ENCODE measurements at places on chromosomes 1 and 21. TPM values are rescaled to one million over a fixed set of nuclear protein-coding genes. Genes with fewer than 3 reads are reported as not detected.

DNA sequence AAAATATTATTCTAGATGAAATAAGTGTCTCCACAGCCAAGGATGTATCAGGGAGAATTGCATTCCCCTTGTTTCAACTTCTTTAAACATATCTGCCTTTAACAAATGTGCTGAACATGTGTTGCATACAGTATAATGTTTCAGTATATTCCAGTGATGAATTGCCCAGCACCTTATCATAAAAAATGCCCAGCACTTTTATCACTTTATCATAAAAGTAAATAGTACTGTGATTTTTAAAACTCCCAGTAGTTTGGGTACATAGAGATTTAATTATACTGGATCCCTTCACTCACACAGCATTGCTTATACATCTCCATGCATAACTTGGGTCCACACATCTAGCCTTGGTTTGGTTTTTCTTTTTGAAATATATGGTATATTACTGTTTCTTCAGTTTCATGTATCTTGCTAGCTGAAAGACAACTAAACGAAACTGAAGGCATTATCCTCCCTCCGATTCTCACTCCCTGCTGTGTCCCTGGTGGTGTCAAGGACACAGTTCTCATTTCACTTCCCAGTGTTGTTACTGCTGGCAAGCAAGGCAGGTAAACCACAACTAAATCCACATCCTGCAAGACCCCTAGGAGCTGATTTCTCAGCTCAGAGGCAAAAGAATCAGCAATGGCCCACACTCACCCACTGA is 118.2 kb upstream of the SLC44A3 start:
- H3K27me3 ChIP-seq: no peaks in the 10 kb centered on the region
- no peak overlapping the region for H3K27ac ChIP-seq
- H3K4me3 ChIP-seq: no peak overlapping the region
- H3K36me3 ChIP-seq: no peaks in the 10 kb centered on the region
- DNase-seq: no peak

DNA sequence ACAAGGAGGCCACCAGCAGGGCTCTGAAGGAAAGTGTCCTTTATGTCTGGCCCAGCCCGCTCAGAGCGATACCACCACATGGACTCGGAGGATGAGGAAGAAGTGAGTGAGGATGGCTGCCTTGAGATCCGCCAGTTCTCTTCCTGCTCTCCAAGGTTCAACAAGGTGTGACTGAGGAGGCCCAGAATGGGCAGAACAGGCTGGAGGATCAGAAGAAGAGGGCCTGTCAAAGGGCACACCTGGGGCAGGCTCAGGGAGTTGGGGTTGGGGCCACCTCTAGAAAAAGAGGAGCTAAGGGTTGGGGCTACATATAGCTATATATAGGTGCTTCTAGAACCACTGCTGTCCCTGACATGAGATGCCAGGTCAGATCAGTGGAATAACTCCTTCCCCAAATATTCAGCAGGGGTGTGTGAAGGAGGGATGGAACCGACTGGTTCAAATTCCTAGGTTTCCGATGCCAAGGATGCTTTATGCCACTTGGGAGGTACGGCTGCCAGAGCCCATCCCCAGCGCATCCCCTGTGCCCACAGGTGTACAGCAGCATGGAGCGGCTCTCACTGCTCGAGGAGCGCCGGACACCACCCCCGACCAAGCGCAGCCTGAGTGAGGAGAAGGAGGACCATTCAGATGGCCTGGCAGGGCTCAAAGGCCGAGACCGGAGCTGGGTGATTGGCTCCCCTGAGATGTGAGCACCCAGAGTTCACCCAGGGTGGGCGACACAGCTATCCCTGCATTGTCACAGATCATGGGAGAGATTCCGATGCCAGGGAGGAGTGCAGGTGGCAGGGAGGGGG is 102.2 kb downstream of the PIK3R3 start:
- H3K27me3 ChIP-seq: no peaks in the 10 kb centered on the region
- no peaks in the 10 kb centered on the region for H3K36me3 ChIP-seq
- H3K4me1 ChIP-seq: no peaks in the 10 kb centered on the region
- H3K27ac ChIP-seq: no peak overlapping the region
- no peak overlapping the region for H3K4me3 ChIP-seq
- no peak for DNase-seq

DNA sequence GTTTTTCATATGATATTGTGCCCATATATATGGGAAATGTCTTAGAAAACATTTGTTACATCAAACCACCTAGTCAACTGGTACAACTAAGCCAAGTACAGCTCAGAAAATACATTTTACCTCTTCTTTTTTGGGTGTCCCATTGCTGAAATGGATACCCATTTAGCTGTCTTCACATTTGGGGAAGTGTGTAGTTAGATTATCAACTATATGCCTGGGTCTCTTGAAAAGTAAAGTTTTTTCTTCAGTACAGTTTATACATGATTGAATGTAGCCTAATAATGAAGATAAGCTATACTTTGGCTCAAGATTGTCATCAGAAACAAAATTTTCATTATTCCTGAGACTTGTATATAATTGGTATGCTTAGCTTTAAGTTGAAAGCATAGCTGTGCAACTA is 2.0 kb downstream of the AGO3 start:
- H3K4me1 ChIP-seq: peaks cover 21% of the 10 kb centered on the region
- DNase-seq: no peak
- peak overlapping the region; percentile 94 for H3K4me3 ChIP-seq
- H3K27ac ChIP-seq: no peak overlapping the region
- no peaks in the 10 kb centered on the region for H3K27me3 ChIP-seq

DNA sequence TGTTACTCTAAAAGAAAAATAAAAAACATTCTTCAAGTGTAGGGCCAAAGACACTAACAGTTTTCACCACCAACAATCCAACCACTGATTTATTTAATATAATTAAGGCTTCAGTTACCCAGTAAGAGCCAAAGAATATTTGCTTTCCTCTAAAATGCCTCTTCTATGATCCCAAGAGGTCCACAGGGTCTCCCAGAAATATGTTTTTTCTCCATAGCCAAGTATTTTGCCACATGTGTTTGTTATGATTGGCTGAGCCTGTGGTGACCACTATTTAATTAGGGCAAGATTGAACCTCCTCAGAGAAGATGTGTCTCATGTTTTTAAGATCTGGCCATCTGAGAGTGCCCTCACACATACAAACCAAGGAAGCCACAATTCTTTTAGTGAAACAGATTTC is 135.9 kb downstream of the TPR start:
- H3K27me3 ChIP-seq: no peaks in the 10 kb centered on the region
- no peak overlapping the region for H3K27ac ChIP-seq
- H3K36me3 ChIP-seq: no peaks in the 10 kb centered on the region
- no peaks in the 10 kb centered on the region for H3K4me1 ChIP-seq
- H3K4me3 ChIP-seq: no peak overlapping the region
- DNase-seq: no peak

DNA sequence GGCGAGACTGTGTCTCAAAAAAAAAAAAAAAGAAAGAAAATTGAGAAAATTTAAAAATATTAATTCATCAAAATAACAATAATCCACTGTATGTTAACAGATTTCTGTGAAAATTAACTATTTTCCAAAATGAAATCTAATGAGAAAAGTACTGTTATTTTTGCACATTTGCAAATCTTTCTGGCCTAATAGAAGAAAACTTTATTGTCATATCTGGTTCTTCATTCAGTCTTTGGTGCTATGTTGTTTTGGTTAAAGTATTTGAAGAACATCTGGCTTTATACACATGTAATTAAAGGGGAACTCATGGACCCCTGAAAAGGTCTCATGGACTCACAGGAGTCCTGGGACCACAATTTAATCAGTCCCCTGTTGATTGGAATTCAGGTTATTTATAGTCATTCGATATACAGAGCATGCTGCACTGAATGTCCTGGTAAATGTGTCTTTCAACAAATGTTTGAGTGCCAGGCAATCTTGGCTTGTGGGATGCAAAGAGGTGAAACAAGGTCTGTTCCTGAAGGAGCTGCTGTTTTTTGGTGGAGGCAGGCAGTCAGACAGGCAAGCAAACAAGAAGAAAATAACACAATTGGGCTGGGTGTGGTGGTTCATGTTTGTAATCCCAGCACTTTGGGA is 9.0 kb downstream of the AK4 start:
- H3K36me3 ChIP-seq: no peaks in the 10 kb centered on the region
- no peak for DNase-seq
- peaks cover under 1% of the 10 kb centered on the region for H3K27me3 ChIP-seq
- H3K4me1 ChIP-seq: no peaks in the 10 kb centered on the region
- no peak overlapping the region for H3K4me3 ChIP-seq

DNA sequence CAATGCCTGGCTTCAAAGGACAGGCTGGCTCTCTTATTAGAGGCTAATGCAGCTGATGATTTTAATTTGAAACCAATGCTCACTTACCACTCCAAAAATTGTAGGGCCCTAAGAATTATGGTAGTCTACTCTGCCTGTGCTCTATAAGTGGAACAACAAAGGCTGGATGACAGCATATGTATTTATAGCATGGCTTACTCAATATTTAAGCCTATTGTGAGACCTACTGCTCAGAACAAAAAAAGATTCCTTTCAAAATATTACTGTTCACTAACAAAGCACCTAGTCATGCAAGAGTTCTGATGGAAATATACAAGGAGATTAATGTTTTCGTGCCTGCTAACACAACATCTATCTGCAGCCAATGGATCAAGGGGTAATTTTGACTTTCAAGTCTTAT is 73.8 kb upstream of the DUSP10 start:
- DNase-seq: no peak
- no peak overlapping the region for H3K27ac ChIP-seq
- no peaks in the 10 kb centered on the region for H3K27me3 ChIP-seq
- no peak overlapping the region for H3K4me3 ChIP-seq
- no peaks in the 10 kb centered on the region for H3K4me1 ChIP-seq

DNA sequence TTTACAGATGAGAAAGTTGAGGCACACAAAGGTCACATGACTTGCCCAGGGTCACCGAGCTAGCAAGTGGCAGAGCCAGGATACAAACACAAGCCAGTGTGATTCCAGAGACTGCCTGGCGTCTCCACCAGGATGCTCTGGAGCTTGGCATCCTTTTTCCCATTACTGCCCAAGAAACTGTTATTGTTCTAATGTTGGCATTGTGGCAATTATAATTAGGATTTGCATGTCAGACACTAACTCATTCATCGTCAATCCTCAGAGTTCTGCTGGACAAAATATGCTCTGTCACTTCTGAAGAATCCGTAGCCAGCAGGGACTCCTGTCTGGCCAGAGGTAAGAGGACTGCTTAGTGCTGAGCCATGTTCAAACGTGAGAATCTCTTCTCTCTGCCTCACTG is 8.8 kb downstream of the KAZN start:
- H3K27me3 ChIP-seq: no peaks in the 10 kb centered on the region
- H3K4me1 ChIP-seq: peaks cover 28% of the 10 kb centered on the region
- no peaks in the 10 kb centered on the region for H3K36me3 ChIP-seq
- no peak for DNase-seq
- no peak overlapping the region for H3K4me3 ChIP-seq

DNA sequence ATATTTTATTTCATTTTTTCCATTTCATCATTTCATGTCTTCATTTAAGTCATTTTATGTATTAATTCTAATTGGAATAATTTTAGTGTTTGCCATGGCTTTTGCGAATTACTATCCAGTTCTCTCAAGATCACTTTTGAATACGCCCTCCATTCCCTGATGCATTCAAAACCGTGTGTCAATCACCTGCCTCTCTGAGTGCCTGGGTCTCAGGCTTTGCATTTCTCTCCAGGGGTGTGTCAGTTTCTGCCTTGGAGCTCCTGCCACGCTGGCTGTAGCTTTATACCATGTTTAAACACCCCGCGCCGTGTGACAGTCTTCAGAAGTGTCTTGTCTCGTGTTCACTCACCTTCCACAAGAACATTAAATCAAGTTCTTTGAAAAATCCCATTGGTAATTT is 7.4 kb upstream of the DNMT3L start:
- no peak for DNase-seq
- H3K4me1 ChIP-seq: no peaks in the 10 kb centered on the region
- no peak overlapping the region for H3K27ac ChIP-seq
- H3K27me3 ChIP-seq: no peaks in the 10 kb centered on the region

GRCh38 chr1:199157494-199157893 is 518.7 kb downstream of the PTPRC start:
- no peaks in the 10 kb centered on the region for H3K27me3 ChIP-seq
- H3K27ac ChIP-seq: no peak overlapping the region
- H3K4me3 ChIP-seq: no peak overlapping the region
- H3K36me3 ChIP-seq: no peaks in the 10 kb centered on the region
- DNase-seq: no peak

- no peak for DNase-seq
- no peak overlapping the region for H3K27ac ChIP-seq
- no peak overlapping the region for H3K4me3 ChIP-seq
- H3K27me3 ChIP-seq: no peaks in the 10 kb centered on the region
- no peaks in the 10 kb centered on the region for H3K4me1 ChIP-seq
These were observed 1360.5 kb upstream of the ADGRL4 start for GRCh38 chr1:80367058-80367457.

DNA sequence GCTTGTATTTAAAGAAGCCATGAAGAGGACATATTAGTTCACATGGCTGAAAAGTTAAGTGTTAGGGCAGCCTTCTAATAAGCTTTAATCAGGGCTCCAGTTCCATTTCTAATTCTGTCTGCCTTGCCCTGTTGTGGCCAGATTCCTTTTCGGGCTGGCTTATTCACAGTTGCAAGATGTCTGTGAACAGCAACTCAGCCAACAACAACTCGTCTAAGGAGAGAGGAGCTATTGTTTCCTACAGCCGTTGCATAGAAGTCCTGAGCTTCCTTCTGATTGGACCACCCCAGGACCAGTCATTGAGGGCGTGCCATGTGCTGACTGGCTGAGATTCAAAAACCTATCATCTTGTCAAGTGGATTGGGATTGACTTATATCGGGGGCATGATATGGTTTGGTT is 18.6 kb upstream of the COQ8A start:
- no peak overlapping the region for H3K27ac ChIP-seq
- DNase-seq: no peak
- H3K4me1 ChIP-seq: no peaks in the 10 kb centered on the region
- no peaks in the 10 kb centered on the region for H3K27me3 ChIP-seq
- no peaks in the 10 kb centered on the region for H3K36me3 ChIP-seq

- DNase-seq: peak; percentile 19
- H3K27ac ChIP-seq: no peak overlapping the region
- H3K27me3 ChIP-seq: peaks cover 62% of the 10 kb centered on the region
- H3K4me3 ChIP-seq: peak overlapping the region; percentile 66
These were observed 1.2 kb downstream of the AGPAT3 start for GRCh38 chr21:43866260-43866629.

DNA sequence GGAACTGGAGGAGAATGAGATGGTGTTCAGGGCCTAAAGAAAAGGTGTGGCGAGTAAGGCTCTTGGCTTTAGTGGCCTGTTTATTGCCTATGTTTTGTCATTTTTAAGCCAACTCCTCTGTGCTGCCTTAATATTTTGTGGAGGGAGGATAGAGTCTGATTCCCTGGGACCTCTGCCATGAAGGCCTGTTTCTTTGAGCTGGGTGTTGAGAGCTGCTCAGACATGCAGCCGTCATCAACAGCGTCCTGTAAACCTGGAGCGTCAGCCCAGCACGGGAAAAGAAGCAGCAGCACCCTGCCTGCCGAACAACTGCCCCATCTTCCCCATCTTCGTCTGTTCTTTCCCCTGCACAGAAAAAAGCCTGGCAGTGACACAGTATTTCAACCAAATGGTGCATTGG is 27.1 kb upstream of the SNX27 start:
- no peak overlapping the region for H3K4me3 ChIP-seq
- H3K4me1 ChIP-seq: peaks cover 9% of the 10 kb centered on the region
- no peaks in the 10 kb centered on the region for H3K27me3 ChIP-seq
- no peak for DNase-seq
- H3K27ac ChIP-seq: no peak overlapping the region

PLPPR4 gene
- total RNA-seq: 0.46 TPM

SPRR3 gene
- not detected for total RNA-seq

TBX19 gene
- 1.3 TPM for total RNA-seq

CSF3R gene
- 0.56 TPM for total RNA-seq

RGS16 gene
- 12.5 TPM for total RNA-seq

PGBD5 gene
- total RNA-seq: 1.2 TPM

LCE2A gene
- not detected for total RNA-seq

Data from neural progenitor cell (in vitro differentiated cells).